Lung (tissue), 17 donors: ENCODE measurements at places on chromosomes 16 and 17. TPM values are rescaled to one million over a fixed set of nuclear protein-coding genes. Genes with fewer than 3 reads are reported as not detected.

Gene GUCY2D
- 1.8 TPM for total RNA-seq

Gene SLC35G6
- total RNA-seq, result not detected

DNA sequence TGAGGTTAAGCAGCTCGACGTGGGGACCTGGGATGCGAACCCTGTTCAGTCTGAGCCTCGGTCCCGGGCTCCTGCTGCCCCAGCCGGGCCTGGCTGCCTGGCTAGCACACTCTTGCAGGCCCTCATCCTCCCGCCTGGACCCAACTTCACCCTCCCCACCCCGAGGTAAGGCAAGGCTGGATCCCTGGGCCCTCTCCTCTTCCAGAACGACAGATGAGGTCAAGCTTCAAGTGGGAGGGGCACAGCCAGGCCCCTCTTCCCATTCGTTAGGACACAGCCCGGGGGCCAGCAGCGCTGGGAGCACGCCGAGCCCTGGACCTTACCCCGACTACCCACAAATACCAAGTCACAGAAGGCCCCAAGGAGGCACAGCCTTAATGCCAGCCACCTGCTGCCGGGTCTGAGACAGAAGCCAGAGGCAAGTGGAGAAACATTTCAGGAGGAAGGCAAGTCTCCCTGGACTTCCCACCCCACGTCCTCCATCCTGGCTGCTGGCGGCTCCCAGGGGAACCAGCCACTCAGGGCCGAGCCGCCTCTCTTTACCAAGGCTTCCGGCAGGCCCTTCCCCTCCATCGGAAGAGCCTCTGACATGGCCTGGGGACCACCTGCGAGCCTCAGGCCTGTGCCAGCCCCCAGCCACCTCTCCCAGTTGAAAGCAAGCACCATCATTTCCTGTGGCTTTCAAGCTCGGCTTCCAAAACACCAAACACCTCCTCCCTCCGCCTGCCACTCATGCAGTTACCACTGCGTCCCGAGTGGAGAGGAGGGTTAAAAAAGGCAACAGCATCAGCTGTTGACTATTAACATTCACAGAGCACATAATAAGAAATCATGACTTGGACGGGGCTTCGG, 59.9 kb downstream of the RPH3AL start:
- no peak for DNase-seq

DNA sequence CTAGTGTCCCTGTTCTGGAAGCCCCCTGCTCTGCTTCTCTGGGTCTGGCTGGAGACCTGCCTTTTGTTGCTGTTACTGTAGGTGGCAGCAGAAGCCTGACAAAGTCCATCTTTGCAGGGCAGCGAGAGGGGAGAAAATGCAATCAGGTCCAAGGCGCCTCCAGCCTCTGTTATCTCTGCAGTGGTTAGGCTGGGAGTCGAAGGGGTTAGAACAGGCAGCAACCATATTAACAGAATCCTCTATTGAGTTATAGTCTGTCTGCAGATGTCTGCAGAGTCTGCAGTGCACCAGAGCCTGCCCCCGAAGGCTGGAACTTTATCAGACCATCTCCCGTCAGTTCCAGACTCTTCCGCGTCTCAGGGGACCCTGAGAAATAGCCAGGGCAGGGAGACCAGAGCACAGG, 404.9 kb upstream of the EEF2KMT start:
- DNase-seq, result peak; percentile 35
